PC-9 (cell line): ENCODE measurements at places on chromosomes 2 and 18. TPM values are rescaled to one million over a fixed set of nuclear protein-coding genes. Genes with fewer than 3 reads are reported as not detected.

The CDH7 gene
- not detected in 2 replicates for total RNA-seq

The FBXO36 gene
- 3.6 and 3.9 TPM in 2 replicates for total RNA-seq

The CRACDL gene
- 29.6 and 33.7 TPM in 2 replicates for total RNA-seq

The TOGARAM2 gene
- 0.44 and 0.45 TPM in 2 replicates for total RNA-seq

The APCDD1 gene
- not detected in 2 replicates for total RNA-seq

The UBXN2A gene
- total RNA-seq, result 16.9 and 17.6 TPM in 2 replicates

The IL1RL1 gene
- total RNA-seq, result 0.55 and 1.7 TPM in 2 replicates

The RAB17 gene
- 86.3 and 88.1 TPM in 2 replicates for total RNA-seq

The COLEC12 gene
- not detected in 2 replicates for total RNA-seq

The POTEI gene
- total RNA-seq, result not detected in 2 replicates
